WTC11 (cell line): ENCODE measurements at places on chromosomes 2 and 18. TPM values are rescaled to one million over a fixed set of nuclear protein-coding genes. Genes with fewer than 3 reads are reported as not detected.

XDH gene
- total RNA-seq, result 3.0 to 3.7 TPM (median 3.7 TPM) in 3 replicates

ATAD2B gene
- total RNA-seq, result 18.3 to 21.5 TPM (median 18.4 TPM) in 3 replicates

AFG3L2 gene
- 73.9 to 109 TPM (median 76.0 TPM) in 3 replicates for total RNA-seq

CEBPZOS gene
- 123 to 136 TPM (median 129 TPM) in 3 replicates for total RNA-seq

TEKT4 gene
- 0.18 TPM in 1 of 3 replicates, not detected in the others for total RNA-seq
